ENCODE measurements at places on chromosomes 7 and 10.

GRCh38 chr7:9981742-9982349, 991.8 kb upstream of the PHF14 start:
- DNase-seq: peak; percentile 5

- DNase-seq: no peak
Measured at GRCh38 chr10:11201911-11202310, 184.2 kb downstream of the CELF2 start.

DNA sequence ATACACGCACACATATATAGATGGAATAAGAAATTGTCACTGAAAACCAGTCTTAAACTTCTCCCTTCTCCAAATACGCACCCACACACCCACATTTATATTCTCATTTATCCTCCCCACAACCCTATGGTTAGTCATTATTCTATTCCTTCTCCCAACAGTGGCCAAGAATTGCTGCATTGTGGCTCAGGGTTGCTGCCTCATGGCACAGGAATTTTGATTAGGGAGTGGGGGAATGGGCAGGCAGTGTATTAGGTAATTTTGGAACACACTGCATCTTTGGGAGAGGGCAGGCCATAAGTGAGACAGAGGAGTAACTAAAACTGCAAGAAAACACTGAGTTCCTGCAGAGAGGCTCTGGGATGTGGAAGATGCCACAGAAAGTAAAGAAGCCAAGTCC, 35.7 kb downstream of the NAPEPLD start:
- no peak for DNase-seq

- no peak for DNase-seq
Measured at GRCh38 chr7:139526578-139527544, 3.4 kb downstream of the CLEC2L start.

DNA sequence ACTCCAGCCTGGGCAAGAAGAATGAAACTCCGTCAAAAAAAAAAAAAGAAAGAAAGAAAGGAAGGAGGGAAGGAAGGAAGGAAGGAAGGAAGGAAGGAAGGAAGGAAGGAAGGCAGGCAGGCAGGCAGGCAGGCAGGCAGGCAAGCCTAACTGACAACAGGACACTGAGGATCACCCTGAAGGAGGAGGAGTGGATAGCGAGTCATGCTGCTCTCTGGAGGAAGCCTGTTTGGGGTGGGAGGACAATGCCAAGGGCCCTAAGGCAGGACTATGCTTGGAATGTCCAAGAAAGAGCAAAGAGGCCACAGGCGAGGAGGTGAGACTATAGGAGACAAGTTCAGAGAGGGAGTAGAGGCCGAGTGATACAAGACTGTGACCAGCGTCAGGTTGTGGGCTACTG, 107.0 kb upstream of the PARD3 start:
- no peak for DNase-seq

- no peak for DNase-seq
Measured at GRCh38 chr7:41219276-41219675, 483.6 kb downstream of the INHBA start.

Data from erythroblast (primary cell).